ENCODE measurements at places on chromosomes 5 and 9.

DNA sequence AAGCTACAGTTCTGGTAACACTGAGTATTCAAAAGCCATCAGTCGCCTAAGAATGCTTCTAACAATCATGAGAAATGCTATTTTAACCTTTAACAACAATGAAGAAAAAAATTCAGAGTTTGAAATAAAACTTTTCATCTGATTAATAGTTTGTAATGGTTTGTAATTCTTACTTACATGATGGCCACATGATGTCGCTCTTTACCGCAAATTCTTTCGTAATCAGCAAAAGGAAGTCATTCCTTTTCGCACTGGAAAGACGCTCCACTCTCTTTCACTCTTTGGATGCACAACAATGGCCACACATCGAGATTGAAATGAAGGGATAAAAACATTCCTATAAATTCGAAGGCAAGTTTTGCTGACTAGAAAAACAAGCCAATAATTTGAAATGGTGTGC, at the start of gene PCDHA7:
TSS of gene PCDHA7 (plus strand) at position 277 of the 400 bp plus-strand sequence. CDS start at position 392, 115 bp downstream.
- DNase-seq = no peak

- no peak for DNase-seq
These were observed 447.6 kb downstream of the GADD45G start for GRCh38 chr9:90052366-90052765.

DNA sequence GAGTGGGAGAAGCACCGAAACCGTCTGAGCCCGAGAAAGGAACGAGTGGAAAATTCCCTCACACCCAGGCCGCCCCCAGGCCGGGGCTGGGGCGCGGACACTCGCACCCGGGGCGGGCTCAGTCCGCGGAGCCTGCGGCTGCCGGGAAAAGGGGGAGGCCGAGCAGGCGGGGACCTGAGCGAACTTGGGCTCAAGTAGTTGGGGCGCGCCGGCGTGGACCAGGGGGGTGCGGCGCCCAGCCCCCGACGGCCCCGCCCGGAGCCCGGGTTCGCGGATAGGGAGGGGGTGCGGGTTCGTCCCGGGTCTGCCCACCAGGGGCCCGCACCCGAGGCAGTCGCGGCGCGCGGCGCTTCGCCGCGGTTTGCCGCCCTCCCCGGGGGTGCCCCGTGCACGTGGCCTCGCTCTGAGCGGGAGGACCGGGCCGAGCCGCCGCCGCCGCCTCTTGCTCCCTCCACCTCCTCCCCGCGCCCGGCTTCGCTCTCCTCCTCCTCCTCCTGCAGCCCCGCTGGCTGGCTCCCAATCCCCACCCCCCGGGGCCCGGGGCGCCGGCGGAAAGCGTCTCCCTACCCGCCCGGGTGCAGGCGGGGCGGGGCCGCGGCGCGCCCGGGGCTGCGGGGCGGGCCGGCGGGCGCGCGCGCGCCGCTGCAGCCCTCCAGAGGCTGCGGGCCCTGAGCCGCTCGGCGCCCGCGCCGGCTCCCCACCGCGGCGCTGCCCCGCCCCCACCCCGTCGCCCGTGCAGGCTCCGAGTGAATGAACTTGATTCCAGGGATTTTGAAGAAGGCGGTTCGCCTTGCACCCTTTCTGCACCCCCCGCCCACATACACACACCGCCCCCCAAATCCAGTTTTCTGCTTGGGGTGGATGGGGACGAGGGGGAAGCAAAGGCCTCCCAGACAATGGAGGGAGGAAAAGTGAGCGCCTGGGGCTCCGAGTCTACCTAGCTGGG, 1.3 kb upstream of the NFIB start:
- DNase-seq = no peak

DNA sequence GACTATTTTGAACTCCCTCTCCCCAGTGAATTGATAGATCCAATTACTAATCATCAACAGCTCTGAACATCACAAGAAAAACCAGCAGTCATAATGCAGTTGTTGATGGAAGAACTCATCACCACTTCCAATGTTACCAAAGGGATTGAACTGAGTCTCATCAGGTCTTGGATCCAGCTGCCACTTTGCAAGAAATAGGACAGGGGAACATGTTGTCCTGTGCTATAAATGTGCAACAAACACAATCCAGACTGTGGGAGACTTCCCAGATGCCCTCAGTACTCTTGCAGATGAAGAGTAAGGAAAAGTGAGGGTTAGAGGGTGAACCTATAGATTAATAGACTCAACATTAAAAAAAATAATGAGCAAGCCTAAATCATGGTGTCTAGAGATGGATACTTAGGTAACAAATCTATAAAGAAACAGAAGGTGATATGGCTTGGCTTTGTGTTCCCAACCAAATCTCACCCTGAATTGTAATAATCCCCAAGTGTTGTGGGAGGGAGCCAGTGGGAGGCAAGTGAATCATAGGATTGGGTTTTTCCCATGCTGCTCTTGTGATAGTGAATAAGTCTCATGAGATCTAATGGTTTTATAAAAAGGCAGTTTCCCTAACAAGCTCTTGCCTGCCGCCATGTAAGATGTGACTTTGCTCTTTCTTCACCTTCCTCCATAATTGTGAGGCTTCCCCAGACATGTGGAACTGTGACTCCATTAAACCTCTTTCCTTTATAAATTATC, 63.4 kb upstream of the PAPPA start:
- DNase-seq = no peak

DNA sequence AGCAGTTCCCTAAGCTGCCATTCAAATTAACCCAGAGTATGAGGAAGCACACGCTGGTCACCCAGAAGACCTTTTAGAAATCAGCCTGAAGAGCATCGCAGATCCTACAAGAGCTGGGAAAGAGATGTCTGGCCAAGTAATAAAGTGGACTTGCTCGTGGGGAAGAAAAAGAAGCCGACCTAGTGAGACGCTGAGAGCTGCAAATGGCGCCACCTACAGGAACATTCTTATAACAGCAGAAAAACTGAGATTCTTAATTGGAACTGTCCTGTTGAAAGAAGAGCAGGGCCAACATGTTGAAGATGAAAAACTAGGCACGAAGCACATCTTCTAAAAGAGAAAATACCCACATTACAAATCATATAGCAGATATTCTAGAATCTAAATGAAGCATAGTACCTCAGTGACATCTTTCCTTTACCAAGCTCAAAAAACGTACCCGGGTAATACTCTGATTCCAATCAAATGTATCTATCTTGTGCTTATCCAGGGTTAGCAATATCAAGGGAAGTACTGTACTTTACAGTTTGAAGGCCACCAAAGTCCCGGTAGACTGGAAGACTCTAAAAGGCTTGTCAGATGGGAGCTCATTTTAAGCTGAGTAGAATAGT, 3.9 kb upstream of the GNAQ start:
- DNase-seq = peak; percentile 60

GRCh38 chr9:91945277-91946085, 4.5 kb downstream of the ROR2 start:
- DNase-seq = no peak

DNA sequence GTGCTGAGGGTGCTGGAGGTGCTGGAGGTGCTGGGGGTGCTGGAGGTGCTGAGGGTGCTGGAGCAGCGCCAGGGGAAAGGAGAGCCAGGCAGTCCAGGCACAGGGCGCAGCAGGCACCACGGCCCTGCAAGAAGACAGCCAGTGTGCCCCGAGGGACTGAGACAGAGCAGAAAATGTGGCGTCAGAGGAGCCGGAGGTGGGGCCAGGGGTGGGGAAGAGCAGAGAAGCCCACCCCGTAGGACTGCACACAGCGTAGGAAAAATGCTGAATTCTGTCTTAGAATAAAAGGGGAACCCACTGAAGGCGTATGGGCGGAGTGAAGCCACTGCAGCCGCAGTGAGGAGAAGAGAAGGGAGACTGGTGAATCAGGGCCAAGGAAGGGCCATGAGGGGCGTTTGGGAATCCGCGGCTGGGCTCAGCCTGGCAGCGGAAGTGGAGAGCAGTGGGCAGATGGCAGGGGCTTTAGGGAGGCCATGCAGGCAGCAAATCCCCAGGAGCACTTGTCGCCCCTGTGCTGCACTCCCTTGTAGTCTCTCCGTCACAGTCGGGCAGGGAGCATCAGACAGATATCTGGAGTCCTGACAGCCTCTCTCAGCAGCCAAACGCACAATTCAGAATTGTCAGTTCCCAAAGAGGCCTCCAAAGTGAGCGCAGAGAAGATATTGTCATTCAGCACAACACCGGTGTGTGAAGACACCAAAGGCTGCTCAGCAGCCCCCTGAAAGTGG, 35.9 kb upstream of the LECT2 start:
- no peak for DNase-seq

DNA sequence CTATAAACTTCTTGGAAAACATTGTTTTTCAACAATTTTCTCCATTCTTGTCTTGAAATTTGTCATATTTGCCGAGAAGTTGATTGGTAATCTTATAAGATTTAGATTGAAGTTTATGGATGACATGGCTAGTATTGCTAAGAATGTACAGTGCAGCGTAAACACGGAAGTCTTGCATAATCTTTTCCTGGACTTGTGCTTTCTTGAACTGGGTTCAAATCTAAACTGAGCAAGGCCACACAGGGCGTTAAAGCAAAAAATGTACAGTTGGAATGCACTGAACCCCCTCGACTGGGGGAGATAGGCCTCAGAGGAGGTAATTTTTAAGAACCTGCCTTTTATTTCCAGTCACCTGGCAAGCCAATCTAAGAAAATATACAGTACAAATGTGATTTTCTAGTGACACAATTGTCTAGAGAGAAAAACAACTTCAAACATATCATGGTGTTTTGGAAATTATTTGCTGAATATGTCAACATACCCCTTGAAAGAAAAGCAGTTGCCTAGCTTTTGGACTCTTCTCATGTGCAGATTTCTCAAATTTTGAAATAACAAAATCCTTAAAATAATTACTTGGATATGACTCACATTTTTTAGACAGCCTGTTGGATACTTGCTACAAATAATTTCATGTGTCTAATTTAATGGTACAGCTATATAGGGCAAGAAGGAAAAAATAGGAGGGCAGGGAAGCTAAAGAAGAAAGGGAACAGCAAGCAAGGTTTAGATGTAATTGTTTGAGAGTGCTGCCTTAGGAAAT, 18.5 kb upstream of the GAS1 start:
- DNase-seq = no peak

DNA sequence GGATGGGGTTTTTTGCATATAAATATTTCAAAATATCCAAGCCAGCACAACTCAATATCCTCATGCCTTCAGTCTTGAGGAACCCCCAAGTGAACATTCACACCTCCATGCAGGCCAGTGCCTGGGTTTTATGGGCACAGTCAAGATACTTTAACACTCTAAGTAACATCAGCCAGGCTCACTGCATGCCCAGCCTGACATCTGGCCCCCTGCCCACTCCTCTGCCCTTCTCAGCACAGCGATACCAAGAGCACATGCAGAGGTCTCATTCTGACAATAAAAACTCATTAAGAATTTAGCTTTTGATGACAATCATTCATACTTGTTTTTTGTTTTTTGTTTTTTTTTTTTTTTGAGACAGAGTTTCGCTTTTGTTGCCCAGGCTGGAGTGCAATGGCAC, 250.0 kb downstream of the CWC27 start:
- no peak for DNase-seq

DNA sequence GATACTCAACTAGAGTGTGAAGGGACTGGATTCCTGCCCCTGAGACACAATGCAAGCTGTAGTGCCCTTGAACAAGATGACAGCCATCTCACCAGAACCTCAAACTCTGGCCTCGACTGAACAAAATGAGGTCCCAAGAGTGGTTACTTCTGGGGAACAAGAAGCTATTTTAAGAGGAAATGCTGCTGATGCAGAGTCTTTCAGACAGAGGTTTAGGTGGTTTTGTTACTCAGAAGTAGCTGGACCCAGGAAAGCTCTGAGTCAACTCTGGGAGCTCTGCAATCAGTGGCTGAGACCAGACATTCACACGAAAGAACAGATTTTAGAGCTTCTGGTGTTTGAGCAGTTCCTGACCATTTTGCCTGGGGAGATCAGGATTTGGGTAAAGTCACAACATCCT, 2.4 kb downstream of the ZNF483 start:
- DNase-seq = peak; percentile 29

DNA sequence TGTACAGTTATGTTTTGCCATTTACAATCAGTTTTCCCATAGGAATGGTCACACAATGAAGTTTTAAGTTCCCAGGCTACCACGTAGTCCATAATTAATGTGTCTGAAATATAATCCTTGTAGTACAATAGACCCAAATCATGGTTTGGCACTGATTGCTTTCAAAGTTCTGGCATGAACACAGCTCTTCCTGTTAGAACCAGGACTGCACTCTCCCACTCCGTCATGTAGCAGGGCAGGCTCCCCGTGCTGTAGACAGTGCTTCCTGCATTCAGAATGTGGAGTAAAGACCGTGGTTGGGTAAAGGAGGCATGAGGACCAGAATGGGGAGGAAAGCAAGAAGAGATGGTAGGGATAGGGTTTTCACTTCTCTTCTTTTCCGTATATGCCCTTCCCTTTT, 4.0 kb downstream of the SEC61B start:
- no peak for DNase-seq

DNA sequence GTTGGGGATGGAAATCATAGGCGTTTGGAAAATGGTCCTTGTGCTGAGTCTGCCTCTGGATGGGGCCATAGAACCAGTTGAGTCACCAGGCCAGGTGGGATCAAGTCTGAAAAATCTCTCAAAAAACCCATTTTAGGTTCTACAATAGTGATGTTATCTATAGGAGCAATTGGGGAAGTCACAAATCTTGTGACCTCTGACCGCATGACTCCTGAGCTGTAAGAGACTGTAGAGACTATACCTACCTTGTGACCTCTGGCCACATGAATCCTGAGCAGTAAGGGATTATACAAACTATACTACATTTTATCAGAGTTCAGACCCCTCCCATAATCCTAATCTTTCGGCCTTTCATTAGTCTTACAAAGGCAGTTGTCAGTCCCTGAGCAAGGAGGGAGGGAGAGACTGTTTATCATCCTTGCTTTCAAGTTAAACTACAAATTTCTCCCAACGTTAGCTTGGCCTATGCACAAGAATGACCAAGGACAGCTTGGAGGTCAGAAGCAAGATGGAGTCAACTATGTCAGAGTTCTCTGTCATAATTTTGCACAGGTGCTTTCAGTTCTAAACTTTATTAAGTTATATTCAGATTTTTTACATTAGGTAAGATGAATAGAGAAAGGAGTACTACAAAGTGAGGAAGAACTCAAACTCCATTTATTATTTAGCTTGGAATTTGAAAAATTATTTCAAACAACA, 11.5 kb upstream of the JMY start:
- no peak for DNase-seq

DNA sequence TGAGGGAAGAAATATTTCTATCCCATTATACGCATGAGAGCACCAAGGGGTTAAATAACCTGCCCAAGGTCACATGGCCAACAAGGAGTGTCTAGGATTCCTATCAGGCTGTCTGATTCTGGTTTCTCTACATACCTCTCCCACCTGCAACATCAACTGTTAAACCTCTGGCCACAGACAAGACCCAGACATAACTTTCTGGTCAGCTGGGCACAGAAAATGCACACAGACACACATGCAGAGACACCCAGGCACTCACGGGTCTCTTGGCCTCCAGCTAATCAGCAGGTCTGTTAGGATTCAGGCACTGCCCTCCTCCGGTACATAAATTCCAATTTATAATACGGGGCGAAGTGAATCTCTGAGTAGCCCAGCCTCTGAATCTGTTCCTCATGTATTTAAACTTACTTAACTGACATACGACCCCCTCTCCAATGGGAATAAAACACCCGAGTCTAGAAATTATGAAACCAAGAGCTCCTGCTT, 1.5 kb downstream of the SEPTIN8 start:
- no peak for DNase-seq

All from AG09309 (cell line).